ENCODE measurements at places on chromosomes 4 and X.

DNA sequence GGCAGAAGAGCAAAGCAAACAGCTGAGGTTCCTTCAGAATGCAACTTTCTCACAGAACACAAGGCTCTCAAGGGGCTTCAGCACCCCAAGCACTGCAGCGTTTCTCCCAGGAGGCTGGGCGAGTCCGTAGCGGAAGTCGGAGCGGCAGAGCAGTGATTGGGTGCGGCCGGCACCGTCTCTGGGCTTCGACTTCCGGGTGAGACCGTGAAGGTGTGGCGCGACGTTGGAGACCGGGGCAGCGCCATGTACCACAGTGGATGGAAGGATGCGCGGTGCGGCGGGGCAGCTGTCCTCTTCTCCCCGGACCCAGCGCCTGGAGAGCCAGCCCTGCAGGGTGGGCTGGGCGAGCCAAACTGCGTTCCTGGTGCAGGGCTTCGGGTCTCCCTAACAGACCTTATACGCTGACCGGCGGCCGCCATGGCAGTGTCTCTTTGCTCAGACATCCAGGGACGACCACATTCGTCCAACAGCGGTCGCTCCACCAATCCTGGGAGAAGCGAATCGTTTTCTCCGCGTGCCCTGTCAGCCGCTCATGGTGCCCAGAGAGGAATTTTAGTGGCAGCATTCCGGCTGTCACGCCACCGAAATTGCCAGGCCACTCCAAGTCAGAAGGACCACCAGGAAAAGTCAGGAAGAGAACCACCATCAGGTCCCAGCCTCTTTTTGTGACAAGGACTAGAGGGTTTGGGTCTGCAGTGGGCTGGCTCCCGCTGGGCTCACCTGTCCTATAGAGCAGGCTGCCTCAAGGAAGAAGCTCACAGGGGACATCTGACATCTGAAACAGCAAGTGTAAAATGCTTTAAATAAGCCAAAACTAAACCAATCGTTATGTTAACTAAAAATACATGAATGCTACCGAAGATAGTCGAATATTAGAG lies 20.5 kb downstream of the TRIM61 start:
- DNase-seq = peak; percentile 57
- H3K27ac ChIP-seq = peak overlapping the region; percentile 42
- peaks cover 11% of the 10 kb centered on the region for H3K4me1 ChIP-seq
- H3K27me3 ChIP-seq = no peaks in the 10 kb centered on the region
- peak overlapping the region; percentile 76 for H3K4me3 ChIP-seq

GRCh38 chrX:39258331-39258730 lies 457.1 kb downstream of the MID1IP1 start:
- no peaks in the 10 kb centered on the region for H3K36me3 ChIP-seq
- peaks cover 2% of the 10 kb centered on the region for H3K27me3 ChIP-seq
- no peak for DNase-seq
- H3K4me1 ChIP-seq = no peaks in the 10 kb centered on the region
- H3K4me3 ChIP-seq = no peak overlapping the region

GRCh38 chr4:74997948-74998729 lies 65.2 kb downstream of the PARM1 start:
- no peaks in the 10 kb centered on the region for H3K36me3 ChIP-seq
- no peak overlapping the region for H3K27ac ChIP-seq
- H3K4me3 ChIP-seq = no peak overlapping the region
- no peaks in the 10 kb centered on the region for H3K27me3 ChIP-seq
- no peak for DNase-seq

DNA sequence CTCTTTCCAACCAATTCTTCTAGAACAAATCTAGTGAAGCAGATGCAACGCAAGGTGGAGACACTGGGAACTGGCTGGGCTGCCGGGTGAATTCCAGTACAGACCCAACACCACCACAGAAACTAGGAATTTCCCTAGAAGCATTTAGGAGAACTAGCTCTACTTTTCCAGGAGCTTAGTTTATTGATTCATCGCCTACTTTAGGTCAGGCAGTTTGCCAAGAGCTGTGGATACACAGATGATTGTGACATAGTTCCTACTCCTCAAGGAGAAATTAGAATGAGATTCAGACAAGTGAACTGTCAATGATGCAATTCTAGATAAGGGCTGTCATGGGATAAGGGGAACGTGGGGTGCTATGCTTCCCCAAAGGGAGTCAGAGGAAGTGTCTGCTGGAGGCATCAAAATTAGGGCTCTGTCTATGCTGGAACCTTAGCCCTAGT lies 350.0 kb downstream of the CAMK2D start:
- no peak for DNase-seq
- no peaks in the 10 kb centered on the region for H3K36me3 ChIP-seq
- H3K4me1 ChIP-seq = no peaks in the 10 kb centered on the region
- no peak overlapping the region for H3K4me3 ChIP-seq

GRCh38 chrX:45379236-45379635 lies 178.6 kb upstream of the DIPK2B start:
- no peak overlapping the region for H3K27ac ChIP-seq
- H3K4me1 ChIP-seq = no peaks in the 10 kb centered on the region
- no peak overlapping the region for H3K4me3 ChIP-seq
- no peaks in the 10 kb centered on the region for H3K27me3 ChIP-seq
- no peak for DNase-seq

- H3K36me3 ChIP-seq = no peaks in the 10 kb centered on the region
- no peak for DNase-seq
- no peak overlapping the region for H3K27ac ChIP-seq
- H3K27me3 ChIP-seq = no peaks in the 10 kb centered on the region
- no peaks in the 10 kb centered on the region for H3K4me1 ChIP-seq
Measured at GRCh38 chr4:188414441-188414840, 275.2 kb downstream of the TRIML1 start.

DNA sequence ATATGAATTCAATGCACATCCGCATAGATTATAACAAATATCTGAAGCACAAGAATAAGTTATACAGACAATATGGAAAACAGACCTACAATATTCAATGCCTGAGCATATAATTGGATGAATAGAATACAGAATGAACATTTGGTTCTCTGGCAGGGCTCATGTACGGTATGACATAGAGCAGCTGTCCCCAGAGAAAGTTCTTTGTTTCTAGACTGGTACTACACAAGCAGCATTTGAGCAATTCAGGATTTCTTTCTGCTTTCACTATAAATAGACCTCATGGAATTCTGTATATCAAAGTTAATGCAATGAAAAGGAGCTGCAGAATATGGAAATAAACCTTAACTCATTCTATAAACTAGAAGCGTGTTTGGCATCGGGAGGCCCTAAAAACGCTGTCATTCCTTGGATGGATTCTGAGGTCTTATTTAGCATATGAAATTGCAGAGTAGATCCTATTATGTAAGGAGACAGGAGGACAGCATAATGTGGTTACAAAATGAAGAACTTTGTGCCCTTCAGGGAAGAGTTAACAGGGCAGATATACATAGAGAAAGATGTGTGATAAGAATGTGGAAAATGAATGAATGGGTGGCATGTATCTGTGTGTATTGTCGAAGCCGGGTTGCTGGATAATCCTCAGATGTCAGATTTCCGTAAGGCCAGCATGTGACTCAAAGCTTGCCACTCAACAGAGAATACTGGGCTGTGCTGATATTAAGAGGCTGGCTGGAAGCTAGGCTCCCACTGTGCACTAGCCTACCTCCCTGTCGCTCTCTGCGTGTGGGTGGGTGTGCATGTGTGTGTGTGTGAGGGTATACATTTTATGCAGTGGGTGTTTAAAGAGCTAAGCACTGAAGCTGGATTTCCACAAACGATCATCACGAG lies 103.3 kb upstream of the SLC4A4 start:
- H3K4me1 ChIP-seq = peaks cover 17% of the 10 kb centered on the region
- H3K4me3 ChIP-seq = no peak overlapping the region
- H3K36me3 ChIP-seq = no peaks in the 10 kb centered on the region
- H3K27ac ChIP-seq = peak overlapping the region; percentile 18

DNA sequence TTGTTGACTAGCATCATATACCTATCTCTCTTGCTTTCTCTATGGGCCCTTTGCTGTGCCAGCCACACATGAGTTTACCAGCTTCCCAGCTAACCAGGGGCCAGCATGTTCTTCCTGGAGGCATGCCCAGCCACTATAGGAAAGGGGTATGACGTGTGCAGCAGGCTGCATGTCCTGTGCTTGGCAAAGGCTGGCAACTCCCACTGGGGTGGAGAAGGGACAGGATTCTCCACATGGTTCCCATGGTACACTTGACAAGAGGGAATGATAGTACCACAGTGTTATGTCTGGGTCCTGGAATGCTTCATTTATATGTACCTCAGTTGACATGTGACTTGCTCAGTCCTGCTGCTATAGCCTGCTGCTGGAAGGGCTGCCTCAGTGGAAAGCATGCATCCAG lies 78.8 kb downstream of the TMEM164 start:
- no peak overlapping the region for H3K27ac ChIP-seq
- no peak overlapping the region for H3K4me3 ChIP-seq
- peaks cover 4% of the 10 kb centered on the region for H3K4me1 ChIP-seq

DNA sequence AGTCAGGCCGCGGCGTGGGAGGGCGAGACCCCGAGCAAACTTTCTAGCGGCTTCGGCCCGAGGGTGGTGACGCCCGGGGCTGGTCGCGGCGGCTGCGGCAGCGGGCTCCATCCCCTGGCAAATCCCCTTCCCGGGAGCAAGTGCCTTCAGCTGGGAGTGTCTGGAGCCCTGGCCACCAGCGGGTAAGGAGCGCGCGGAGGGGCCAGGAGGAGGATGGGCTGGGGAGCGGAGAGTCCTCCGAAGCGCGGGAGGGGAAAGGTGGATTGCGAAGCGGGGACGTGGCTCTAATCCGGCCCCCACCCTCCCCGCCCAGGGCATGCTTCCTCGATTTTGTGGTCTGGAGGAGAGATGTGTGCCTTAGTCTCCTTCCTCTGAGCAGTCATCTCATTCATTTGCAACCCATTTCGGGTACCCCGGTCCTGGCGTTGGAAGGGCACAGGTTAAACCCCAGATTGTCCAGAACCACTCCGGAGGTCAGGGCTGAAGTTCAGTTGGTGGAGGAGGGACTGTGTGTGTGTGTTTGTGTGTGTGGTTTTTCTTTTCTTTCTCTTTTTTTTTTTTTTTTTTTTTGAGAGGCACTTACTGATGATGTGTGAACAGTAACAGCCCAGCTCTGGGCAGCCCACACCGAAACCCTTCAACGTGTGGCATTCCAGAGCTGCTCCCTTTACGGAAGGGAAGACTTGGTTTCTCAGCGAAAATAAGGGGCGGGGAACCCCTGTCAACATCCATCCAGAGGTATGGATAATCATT lies 516 bp downstream of the SGMS2 start:
- DNase-seq = no peak
- peaks cover 4% of the 10 kb centered on the region for H3K27me3 ChIP-seq
- peak overlapping the region; percentile 66 for H3K4me3 ChIP-seq

DNA sequence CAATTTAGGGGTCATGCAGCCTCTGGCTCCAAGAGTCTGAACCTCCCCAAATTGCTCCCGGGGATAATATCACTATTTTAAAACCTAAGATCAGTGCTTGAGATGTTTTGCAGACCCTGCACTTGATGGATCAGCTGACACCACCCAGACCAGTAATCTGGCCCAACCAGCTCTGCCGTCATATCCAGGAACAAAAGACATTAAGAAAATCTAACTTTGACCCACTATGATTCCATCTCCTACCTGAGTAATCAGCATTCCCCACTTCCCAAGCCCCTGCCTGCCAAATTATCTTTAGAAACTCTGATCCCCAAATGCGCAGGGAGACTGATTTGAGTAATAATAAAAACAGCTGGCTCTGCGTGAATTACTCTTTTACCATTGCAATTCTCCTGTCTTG lies 34.4 kb upstream of the CCNG2 start:
- H3K36me3 ChIP-seq = no peaks in the 10 kb centered on the region
- no peak for DNase-seq
- H3K4me3 ChIP-seq = no peak overlapping the region
- no peaks in the 10 kb centered on the region for H3K4me1 ChIP-seq

- H3K36me3 ChIP-seq = no peaks in the 10 kb centered on the region
- H3K27me3 ChIP-seq = no peaks in the 10 kb centered on the region
- H3K4me3 ChIP-seq = no peak overlapping the region
- H3K27ac ChIP-seq = no peak overlapping the region
Measured at GRCh38 chr4:98694076-98694475, 35.7 kb upstream of the TSPAN5 start.

DNA sequence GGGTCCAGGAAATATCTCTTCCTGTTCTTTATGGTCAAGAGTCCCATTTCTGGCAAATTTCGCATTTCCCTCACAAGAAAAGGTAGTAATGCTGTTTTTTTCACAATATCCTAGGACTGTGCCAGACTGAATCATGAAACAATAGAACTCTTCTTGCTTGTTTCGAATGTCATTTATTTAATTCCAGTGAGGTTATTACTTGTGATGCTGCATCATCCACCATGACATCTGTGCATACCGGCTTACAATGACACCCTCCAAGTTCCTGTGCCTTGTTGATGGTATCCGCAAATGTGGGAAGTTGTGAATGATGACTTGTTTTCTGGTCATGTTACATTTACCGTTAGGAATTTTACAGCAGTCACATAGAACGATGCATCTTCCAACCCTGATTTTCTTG lies 42.9 kb upstream of the SPRY1 start:
- no peak overlapping the region for H3K27ac ChIP-seq
- no peak for DNase-seq
- no peak overlapping the region for H3K4me3 ChIP-seq
